Glomerular endothelial cell (primary cell): ENCODE measurements at places on chromosomes 13 and 19. TPM values are rescaled to one million over a fixed set of nuclear protein-coding genes. Genes with fewer than 3 reads are reported as not detected.

DNA sequence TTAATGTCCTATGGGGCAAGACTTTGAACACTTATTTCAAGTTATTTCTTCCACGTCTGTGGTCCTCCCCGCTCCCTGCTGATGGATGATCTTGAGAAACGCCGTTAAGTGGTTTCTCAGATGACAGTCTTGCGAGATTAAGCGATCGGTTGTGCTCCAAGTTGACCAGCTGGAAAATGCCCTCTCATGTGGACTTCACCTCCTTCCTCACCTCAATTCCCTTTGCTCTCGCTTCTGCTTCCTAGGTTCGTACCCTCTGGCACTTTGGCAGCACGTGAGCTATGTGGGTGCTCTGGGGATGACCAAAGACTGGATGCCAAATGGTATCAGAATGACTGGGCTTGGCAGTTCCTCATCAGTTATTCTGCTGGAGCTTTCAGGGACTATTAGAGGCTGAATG lies 480.0 kb downstream of the ZNF536 start:
- DNase-seq, result no peak

DNA sequence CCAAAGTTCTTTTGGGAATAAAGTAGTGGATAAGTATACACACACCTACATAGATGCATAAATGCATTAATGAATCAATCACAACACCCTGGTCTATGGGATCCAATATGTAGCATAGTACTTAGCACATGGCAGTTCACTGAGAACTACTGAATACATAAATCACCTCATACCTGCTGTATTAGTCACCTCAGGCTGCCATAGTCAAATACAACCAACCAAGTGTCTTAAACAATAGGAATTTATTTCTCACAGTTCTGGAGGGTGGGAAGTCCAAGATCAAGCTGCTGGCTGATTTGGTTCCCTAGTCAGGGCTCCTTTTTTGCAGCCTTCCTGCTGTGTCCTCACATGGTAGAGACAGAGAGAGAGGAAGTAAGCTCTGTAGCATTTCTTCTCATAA lies 228.2 kb downstream of the NHLRC3 start:
- no peak for DNase-seq

DNA sequence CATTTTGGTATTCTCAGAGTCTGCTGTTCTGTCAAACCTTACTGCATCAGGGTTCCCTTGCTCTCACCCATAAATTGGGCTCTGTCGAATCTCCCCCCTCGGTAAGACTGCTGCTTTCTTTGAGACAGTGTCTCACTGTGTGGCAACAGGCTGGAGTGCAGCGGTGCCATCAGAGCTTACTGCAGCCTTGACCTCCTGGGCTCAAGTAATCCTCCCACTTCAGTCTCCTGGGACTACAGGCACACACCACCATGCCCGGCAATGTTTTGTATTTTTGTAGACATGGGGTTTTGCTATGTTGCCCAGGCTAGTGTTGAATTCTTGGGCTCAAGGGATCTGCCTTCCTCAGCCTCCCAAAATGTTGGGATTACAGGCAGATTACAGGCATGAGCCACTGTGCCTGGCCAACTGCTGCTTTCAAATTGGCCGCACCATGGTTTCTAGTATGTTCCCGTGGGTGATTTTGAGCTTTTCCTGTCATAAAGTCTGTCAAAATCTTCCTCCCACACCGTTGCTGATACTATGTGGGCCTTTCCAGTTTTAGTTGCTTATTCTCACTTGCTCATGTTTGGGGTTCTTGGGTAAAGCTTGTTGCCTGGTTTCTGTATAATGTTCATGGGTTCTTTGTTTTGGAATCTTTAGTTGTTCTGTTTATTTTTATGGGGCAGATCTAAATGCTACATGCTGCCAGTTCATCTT lies 10.6 kb downstream of the RFC3 start:
- no peak for DNase-seq

- DNase-seq, result no peak
These were observed at the start of gene LGALS13 for GRCh38 chr19:39602224-39602623. Gene LGALS13 (plus strand): TSS chr19:39602524. CDS start chr19:39602569, 45 bp downstream.

GRCh38 chr13:107456431-107456830 lies 758.9 kb downstream of the LIG4 start:
- no peak for DNase-seq

DNA sequence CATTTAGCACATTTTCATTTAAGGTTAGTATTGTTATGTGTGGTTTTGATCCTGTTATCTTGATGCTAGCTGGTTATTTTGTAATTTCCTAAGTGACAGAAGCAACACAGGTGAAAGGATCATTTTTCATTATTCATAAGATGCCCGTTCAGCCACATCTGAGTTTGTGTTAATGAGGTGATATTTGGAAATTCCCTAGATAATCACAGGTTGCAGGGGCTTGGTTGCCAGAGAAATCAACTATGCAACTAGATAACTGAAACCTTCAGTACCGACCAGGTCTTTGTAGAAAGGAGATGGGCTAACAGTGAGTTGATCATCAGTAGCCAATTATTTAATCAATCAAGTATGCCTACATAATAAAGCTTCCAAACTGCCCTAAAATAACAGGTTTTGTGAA lies 121.3 kb upstream of the UFM1 start:
- DNase-seq, result no peak

- DNase-seq, result no peak
These were observed 1198.3 kb downstream of the OLFM4 start for GRCh38 chr13:54226876-54227275.

- no peak for DNase-seq
These were observed 58.2 kb upstream of the USE1 start for GRCh38 chr19:17156947-17157302.

DNA sequence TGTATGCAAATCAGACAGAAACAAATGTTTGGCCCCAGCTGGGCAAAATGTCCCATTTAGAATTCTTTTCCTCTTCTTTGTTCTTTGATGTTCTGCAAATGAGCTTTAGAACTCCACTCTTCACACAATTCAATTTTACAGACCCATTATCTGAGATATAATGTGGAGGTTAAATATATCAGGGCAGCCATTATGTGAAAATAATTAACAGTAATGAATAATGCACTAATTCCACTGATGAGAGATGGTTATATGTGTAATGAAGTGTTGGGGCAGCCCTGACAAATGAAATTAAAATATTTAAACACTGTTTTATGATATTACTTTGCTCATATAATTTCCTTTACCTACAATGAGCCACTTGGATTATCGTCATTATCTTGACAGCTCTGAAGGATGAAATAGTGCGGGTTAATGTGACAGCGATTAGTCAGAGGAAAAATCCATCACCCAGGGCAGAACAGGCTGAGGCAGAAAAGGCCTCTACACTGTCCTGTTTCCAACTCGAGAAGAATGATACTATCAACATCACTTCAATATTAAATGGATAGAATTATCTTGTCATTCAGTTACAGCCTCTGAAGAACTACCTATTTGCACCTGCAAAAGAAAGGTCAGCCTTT lies 321.1 kb downstream of the RBM26 start:
- DNase-seq, result no peak

- no peak for DNase-seq
These were observed 13.3 kb downstream of the PALM3 start for GRCh38 chr19:14048443-14049153.

DNA sequence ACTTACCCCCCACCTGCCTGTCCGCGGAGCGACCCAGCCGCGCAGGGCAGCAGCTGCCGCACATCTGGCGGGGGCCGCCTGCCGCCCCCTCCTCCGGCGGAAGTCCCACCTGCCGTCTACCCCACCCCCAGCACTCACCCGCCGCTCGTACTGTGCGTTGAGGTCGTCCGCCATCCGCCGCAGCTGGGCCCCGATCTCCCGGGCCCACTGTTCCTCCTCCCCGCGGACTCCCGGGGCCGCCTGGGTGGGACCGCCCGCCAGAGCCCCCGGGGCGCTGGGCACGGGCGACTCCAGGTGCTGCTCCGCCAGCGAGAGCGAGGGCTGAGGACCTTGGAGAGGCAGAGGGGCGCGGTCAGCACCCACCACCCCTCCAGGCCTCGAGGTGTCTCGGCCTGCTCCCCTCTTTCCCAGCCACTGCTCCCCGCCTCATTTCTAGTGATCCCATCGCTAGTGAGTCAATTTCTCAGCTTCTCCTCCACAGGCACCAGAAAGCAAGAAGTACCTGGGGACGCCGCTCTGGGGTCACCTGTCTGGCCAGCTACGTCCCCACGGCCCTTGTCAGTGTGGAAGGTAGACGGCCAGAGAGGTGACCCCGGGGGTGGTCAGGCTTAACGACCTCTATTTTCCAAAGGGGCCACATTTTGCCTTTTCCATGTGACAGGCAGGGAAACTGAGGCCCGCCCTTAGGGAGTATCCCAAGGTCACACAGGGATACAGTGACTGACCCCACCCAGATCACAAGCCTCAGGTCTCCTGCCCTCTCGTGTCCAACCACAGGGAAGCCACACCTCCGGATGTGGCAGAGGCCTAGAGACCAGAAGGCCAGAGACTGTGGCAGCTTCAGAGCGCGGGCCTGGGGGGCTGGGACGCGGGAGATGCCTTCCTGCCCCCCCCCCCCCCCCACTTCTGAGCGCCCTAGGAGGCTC lies 4.3 kb downstream of the BBC3 start:
- no peak for DNase-seq

- no peak for DNase-seq
These were observed 2.3 kb downstream of the HSPB6 start for GRCh38 chr19:35754370-35755130.

GRCh38 chr13:20526664-20527063 lies 1.0 kb upstream of the CRYL1 start:
- no peak for DNase-seq

GRCh38 chr13:23960566-23961156 lies 63.4 kb upstream of the C1QTNF9B start:
- no peak for DNase-seq

- DNase-seq, result no peak
These were observed 1.3 kb downstream of the ZNF175 start for GRCh38 chr19:51572410-51572809.

- DNase-seq, result no peak
These were observed 18.3 kb downstream of the KRTDAP start for GRCh38 chr19:35471946-35472345.

The EEF2 gene
- total RNA-seq, result 1,981 and 2,501 TPM in 2 replicates

The MADCAM1 gene
- 0.41 TPM in 1 of 2 replicates, not detected in the other for total RNA-seq

The FLT1 gene
- 111 and 156 TPM in 2 replicates for total RNA-seq

The LGALS4 gene
- 0.47 TPM in 1 of 2 replicates, not detected in the other for total RNA-seq

The ZNF229 gene
- total RNA-seq, result 5.9 and 10.2 TPM in 2 replicates

The PDE4A gene
- 4.8 and 5.3 TPM in 2 replicates for total RNA-seq

The ANKRD24 gene
- 0.05 and 2.1 TPM in 2 replicates for total RNA-seq

The SIRT2 gene
- 96.2 and 101 TPM in 2 replicates for total RNA-seq

The OXGR1 gene
- not detected in 2 replicates for total RNA-seq

The FBXO17 gene
- 12.2 and 23.1 TPM in 2 replicates for total RNA-seq

The NPHS1 gene
- total RNA-seq, result not detected in 2 replicates

The LRFN3 gene
- 13.3 and 24.3 TPM in 2 replicates for total RNA-seq

The SPTBN4 gene
- 1.4 TPM in 1 of 2 replicates, not detected in the other for total RNA-seq

The C19orf81 gene
- 3.1 and 9.0 TPM in 2 replicates for total RNA-seq

The CDX2 gene
- not detected in 2 replicates for total RNA-seq

The ZNF587 gene
- total RNA-seq, result 20.6 and 30.7 TPM in 2 replicates
